ENCODE measurements at places on chromosomes 5 and 9. TPM values are rescaled to one million over a fixed set of nuclear protein-coding genes. Genes with fewer than 3 reads are reported as not detected.

DNA sequence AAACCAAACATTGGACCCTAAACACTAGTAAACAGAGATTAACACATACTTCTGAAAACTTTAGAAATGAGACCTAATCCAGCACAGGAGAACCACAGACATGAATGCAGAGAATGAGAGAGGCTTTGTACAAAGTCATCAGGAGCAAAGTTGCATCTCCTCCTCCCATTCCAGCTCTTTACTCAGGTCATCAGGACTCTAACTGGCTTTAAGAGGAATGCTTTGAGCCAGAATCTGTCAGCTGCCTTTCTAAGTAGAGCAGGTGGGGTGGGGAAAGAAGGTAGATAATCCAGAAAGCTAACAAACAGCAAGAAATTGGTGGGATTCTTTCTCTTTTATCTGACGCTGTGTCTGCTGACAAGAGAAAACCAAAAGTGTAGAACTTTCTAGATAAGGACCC lies 582.7 kb upstream of the DMAC1 start:
- peaks cover 2% of the 10 kb centered on the region for H3K27me3 ChIP-seq
- no peaks in the 10 kb centered on the region for H3K36me3 ChIP-seq
- no peak for DNase-seq
- H3K4me3 ChIP-seq, result no peak overlapping the region
- H3K27ac ChIP-seq, result no peak overlapping the region
- no peaks in the 10 kb centered on the region for H3K4me1 ChIP-seq

DNA sequence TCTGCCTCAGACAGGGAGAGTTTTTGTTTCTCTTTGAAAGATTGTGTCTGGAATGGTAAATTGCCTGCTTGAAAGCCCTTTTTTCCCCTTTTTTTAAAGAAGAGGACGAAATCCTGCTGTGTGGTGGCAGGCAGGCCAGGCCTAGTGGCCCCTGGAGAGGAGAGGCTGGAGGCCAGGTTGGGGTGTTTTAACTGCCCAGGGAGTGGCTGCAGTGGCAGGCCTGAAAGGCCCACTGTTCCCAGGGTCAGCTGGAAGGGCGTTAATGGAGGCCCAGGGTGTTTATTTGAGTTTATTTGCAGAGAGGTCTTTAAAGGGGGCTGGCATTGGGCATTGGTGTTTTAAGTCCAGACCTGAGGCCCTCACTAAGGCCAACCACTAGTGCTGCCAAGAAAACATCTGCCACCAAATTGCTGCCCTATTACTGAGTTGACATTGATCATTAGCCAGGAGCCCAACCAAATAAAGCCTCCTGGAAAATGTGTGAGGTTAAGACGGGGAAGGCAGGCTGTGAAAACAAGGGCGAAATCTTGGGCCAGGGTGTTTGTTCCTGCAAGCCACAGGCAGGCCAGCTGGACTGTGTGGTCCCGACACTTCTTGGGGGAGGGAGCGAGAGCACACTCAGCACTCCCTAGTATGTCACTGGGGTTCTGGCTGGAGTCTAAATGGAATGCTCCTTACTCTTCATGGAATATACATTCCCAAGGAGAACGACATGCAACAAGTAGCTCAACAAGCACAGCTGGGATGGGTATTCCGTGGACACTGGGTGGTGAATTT lies 5.0 kb downstream of the JADE2 start:
- no peak for DNase-seq
- no peaks in the 10 kb centered on the region for H3K27me3 ChIP-seq

DNA sequence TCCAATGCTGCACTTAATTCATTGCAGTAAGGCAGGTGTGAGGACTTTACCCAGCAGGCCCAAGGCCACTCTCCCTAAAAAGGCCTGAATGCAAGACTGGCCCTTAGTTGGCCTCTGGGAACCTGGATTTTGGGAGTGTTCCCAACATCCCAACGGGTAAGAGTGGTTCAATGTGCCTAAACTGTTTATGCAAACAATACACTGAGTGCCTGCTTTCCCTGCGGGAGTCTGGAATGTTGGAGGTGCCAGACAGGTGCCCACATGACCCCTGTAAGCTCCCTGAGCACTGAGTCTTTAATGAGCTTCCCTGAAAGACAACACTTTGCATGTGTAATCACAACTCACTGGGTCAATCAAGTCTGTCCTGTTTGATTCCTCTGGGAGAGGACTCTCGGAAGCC lies 37.4 kb downstream of the NSUN2 start:
- DNase-seq, result no peak
- no peaks in the 10 kb centered on the region for H3K27me3 ChIP-seq
- no peak overlapping the region for H3K4me3 ChIP-seq
- no peak overlapping the region for H3K27ac ChIP-seq
- peaks cover 38% of the 10 kb centered on the region for H3K36me3 ChIP-seq

DNA sequence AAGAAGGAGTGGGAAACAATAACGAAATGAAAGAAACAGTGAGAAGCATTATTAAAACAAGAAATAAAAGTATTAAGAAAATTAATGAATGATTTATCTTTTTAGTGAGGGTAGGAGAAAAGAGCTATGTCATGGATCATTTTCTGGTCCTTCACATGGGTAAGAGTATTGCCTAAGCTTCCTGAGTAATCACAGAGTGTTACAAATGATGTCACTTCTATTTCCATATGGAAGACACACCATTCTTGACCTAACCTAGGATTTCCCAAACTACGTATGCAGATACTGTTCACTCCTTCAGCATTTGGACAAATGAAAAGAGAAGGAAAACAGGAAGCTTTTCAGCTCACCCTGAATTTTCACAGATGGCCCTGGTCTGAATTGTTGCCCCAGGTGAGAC lies 3.3 kb upstream of the TSLP start:
- H3K27me3 ChIP-seq, result peaks cover 74% of the 10 kb centered on the region
- no peak for DNase-seq
- peaks cover 10% of the 10 kb centered on the region for H3K4me1 ChIP-seq
- H3K4me3 ChIP-seq, result no peak overlapping the region

The ARHGEF37 gene
- total RNA-seq, result 2.1 TPM
